ENCODE measurements at places on chromosomes 7 and 10.

DNA sequence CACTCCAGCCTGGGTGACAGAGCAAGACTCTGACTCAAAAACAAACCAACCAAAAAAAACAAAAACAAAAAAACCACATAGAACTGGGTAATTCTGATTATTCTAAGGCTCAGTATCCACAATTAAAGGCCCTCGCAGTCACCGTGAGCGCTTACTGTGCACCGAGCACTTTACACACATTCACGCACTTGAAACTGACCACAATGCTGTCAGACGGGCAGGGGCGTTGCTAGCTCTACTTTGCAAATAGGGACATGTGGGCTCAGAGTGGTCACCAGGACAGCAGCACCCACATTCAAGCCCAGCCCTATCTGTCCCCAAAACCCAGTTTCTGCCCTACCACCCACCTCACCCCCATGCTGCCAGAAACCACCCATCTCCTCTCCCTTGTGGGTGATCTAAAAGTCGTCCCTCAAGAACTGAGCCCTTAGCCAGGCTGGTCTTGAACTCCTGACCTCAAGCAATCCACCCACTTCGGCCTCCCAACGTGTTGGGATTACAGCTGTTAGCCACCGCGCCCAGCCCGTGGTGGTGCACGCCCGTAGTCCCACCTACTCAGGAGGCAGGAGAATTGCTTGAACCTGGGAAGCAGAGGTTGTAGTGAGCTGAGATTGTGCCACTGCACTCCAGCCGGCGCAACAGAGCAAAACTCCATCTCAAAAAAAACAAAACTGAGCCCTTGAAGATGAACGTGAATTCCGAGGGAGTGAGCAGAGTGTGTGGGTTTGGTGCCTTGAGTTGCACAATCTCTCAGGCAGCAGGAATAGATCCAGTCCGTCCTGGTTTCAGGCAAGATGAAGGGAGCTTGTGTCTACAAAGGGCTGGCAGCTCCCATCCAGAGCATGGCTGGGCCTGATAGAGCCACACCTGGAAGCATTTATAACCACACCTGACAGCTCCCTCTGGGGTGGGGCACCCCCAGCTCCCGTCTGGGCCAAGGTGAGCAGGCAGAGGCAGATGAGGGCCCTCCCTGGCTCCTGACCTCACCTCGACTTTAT, 5.4 kb upstream of the HSPB1 start:
- no peak for DNase-seq

- no peak for DNase-seq
Measured at GRCh38 chr10:62354916-62355315, 19.3 kb upstream of the ZNF365 start.

- DNase-seq: no peak
Measured at GRCh38 chr10:1123198-1123597, 67.0 kb downstream of the WDR37 start.

GRCh38 chr7:14973712-14974428, 71.3 kb upstream of the DGKB start:
- DNase-seq: no peak

GRCh38 chr10:9069136-9069535, 1014.6 kb downstream of the GATA3 start:
- DNase-seq: no peak

DNA sequence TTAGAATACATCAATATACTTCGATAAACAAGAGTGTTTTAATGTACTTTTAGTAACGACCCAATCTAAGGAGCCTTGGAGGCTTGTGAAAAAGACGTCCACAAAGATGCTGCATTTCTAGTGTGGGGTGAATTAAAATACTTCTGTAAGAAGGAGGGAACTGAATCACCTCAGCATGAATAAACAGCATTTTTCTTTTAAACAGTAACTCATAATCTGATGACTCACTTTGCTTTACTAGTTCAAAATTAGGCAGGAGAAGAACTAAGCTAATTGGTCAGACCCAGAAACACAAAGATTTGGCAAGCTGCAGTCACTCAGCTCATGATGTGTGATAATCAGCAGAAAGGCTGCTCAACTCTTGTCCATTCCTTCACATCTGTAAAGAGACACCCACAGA, 24.2 kb downstream of the NCOA4 start:
- DNase-seq: no peak

DNA sequence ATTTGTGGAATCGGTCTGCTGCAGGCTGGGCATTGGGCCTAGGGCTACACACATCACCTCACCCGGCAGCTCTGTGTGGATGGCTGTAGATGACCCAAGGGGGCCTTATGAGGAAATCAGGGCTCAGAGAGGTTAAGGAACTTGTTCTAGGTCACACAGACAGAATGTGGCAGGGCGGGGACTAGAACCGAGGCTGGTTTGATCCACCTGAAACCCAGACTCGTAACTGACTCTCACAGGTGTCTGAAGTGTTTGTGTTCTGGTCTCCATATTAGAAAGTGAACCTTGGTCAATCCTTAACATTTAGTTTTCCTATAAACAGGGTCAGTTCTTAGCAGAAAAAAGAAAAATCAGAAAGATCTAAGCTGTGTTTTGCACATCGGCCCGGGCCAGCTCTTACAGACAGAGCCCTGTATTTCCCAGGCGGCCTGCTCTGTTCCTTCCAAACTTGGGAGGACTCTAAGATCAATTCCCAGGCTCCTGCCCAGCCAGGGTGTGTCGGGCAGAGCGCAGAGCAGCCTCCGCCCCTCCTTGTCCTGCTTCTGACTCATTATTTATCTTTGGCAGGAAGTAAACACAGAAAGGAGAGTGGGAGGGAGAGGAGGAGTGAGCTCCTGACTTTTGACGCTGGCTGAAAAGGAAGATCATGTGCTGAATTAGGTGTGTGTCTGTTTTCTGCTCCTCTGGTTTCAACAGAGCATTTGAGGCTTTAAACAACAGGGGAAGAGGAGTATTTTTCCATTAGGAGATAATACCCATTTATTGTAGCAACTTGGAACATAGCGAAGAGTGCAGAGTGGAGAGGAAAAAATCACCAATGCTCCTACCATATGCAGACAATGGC, 74.1 kb downstream of the TACC2 start:
- DNase-seq: peak; percentile 32

- no peak for DNase-seq
Measured at GRCh38 chr10:74856940-74857339, 30.5 kb downstream of the KAT6B start.

Measured in neuronal stem cell (in vitro differentiated cells).